ENCODE measurements at places on chromosomes 16 and 17. TPM values are rescaled to one million over a fixed set of nuclear protein-coding genes. Genes with fewer than 3 reads are reported as not detected.

Gene KRT24
- not detected for total RNA-seq

Gene METTL9
- total RNA-seq = 186 TPM

Gene HSPB9
- not detected for total RNA-seq

Gene CHD3
- 105 TPM for total RNA-seq

Gene PLLP
- not detected for total RNA-seq

Gene LPO
- total RNA-seq = not detected

Gene SGCA
- 0.73 TPM for total RNA-seq

Gene TBC1D3E
- not detected for total RNA-seq

Gene GUCY2D
- total RNA-seq = not detected

Gene MT1F
- total RNA-seq = 0.17 TPM

Gene FBXW10
- total RNA-seq = not detected

Gene KRT16
- not detected for total RNA-seq

Gene DYNLRB2
- not detected for total RNA-seq

Gene TPSG1
- total RNA-seq = not detected

Gene KCNH4
- under 0.01 TPM for total RNA-seq

Gene ZNF624
- total RNA-seq = 4.8 TPM

Gene CDT1
- total RNA-seq = 10.9 TPM

Gene HAS3
- total RNA-seq = 0.66 TPM

Gene CNTNAP1
- total RNA-seq = 43.6 TPM

Gene CLDN9
- under 0.01 TPM for total RNA-seq

Gene CLDN7
- total RNA-seq = 6.5 TPM

Gene PPM1E
- total RNA-seq = 0.17 TPM

Gene ATP1B2
- total RNA-seq = 0.17 TPM

Gene PLEKHM1
- total RNA-seq = 52.4 TPM

Gene WIPF2
- total RNA-seq = 8.1 TPM

Gene CRYBA1
- total RNA-seq = 0.15 TPM

Gene CCL5
- total RNA-seq = not detected

Gene SECTM1
- 198 TPM for total RNA-seq

Gene TMEM92
- total RNA-seq = under 0.01 TPM

Gene TLCD3B
- not detected for total RNA-seq

Gene C17orf78
- total RNA-seq = not detected

Gene HYDIN
- 0.15 TPM for total RNA-seq

Gene GFAP
- total RNA-seq = not detected

Gene TMEM94
- total RNA-seq = 37.2 TPM

Gene CES5A
- not detected for total RNA-seq

Gene DNAJA3
- total RNA-seq = 59.0 TPM

Gene KRTAP9-8
- total RNA-seq = not detected

Gene TLCD2
- total RNA-seq = 4.9 TPM

Gene HBM
- not detected for total RNA-seq

Gene MAP3K3
- 36.4 TPM for total RNA-seq

Gene ERCC4
- 11.9 TPM for total RNA-seq

Measured in smooth muscle cell of trachea (primary cell).